ENCODE measurements at places on chromosomes 1 and 21.
A peak's percentile ranks its signal among the peaks of the same experiment; 100 is the strongest.

DNA sequence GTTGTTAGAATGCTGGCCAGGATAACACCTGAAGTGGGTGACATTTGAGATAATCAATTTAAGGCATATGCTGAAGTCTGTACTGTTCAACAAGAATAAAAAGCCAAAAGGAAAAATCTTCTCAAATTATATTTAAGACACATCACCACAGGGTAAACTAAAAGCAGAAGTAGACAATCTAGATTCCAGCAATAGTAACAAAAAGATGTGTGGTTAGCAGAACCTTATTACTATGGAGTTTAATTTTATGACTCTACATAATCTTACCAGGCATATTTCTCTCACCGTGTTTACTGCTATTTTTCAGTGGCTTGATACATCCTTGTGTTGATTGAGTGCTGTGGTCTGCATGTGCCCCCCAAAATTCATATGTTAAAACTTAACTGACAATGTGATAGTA is 300.4 kb upstream of the ZP4 start:
- DNase-seq = no peak

- DNase-seq = no peak
Observed at GRCh38 chr1:219783605-219784235, 144.6 kb downstream of the SLC30A10 start.

DNA sequence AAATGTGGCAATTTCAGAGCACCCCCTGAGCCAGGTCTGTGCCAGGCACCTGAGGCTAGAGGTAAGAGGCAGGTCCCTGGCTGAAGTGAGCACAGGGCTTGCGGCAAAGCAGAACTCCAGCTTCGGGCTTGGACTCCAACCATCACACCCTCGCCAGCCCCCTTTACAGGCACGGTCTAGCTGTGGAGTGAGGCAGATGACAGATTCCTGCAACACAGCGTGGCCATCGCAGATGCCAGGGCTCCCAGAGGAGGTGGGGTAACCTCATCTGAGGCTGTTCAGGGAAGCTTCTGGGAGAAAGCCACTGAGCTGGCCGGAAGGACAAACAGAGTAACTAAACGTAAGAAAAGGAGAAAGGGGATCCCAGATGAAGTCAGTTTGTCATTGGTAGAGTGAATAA is 55.6 kb upstream of the CASZ1 start:
- no peak for DNase-seq

DNA sequence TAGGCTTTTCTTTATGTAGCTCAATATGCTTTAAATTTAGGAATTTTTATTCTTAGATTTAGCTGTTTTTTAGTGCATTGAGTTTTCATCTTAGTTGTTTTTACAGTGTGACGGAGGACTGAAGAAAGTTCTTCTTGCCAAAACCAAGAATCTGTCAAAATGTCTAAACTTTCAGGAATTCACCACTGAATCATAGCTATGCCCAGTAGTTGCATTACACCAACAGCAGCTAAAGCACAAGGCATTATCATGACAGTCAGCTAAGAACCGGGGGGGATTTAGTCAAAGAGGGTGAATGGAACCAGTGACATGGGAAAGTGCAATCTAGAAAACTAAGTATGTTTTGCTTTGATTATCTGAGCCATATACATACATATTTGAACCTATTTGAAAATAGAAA is 6.5 kb upstream of the C1orf146 start:
- no peak for DNase-seq

- DNase-seq = peak; percentile 3
Observed at GRCh38 chr1:17207046-17207445, 2.1 kb downstream of the PADI1 start.

DNA sequence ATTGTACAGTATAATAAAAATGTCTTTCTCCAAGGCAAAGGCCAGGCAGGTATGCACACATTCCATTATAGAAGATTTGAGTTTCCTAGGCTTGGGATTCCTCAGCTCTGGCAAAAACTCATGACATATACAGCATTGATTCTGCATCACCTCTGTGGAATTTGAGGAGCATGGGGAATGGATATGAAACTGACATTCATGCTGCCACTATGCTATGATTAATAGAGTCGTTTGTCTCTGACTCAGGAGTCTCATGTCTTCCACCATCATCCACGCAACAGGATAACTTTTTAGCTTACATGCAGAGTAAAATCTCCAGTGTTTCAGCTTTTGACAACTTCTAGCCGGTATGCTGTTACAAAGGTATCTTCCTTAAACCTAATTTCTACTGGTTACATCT is 49.8 kb upstream of the ADORA3 start:
- no peak for DNase-seq

DNA sequence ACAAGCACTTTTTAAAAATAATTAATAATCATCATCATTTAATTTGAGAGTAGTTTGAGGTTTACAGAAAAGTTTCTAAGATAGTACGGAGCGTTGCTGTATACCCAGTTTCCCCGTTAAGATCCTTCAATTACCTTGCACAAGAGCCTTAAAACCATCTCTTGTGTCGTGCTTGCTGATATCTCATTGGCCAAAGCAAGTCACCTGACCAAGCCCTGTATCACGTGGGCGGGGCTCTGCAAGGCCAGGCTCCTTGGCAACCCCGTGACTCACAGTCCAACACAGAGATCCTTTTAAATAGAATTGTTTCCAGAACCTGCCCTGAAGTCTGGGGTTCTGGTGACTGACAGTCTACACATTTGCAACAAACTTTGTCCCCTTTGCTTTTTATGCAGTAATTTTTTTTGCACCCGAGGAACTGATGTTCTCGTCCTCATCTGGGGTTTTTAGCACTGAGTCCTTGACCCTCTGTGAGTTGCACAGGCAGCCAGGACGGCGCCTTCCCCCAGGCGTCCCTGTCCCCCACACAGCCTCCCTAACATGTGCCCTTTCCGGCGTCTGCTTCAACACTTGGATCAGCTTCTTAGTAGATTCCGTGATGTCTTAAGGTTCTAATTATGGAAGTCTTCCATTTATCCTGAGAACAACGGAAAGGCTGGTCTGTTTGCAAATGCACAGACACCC is 183.3 kb upstream of the TMEM51 start:
- peak; percentile 48 for DNase-seq

DNA sequence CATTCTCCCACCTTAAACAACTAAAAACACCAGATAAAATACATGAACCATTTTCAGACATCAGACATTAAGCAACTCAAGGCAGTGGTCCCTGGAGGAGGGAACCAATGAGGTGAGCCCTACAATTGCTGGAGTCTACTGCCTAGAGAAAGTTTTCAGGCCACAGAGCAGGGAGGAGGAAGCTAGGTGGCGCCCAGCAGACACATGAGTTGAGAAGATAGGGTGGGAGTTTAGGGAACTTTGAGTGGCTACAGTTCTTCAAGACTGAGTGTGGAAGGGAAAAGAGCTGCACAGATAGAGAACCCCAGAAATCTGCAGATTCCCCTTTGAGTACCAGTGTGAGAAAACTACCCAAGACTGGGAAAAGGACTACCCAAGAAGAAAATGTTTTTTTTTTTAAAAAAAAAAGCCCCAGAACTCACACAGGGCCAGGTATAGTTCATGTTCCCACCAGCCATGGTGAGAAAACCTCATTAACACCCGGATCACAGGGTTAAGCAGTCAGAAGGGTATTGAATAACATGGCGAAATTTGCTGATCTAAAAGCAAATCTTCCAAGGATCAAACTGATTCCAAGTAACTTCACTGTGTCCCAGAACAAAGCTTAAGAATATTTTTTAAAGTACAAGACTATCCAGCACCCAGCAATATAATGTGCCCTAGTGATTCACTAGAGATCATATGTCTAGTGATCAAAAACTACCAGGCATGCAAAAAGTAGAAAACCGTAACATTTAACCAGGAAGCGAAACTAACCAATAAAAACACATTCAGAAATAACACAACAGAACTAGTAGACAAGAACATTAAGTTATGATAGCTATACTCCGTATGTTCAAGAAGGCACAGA is 12.0 kb downstream of the ALDH9A1 start:
- DNase-seq = peak; percentile 63

DNA sequence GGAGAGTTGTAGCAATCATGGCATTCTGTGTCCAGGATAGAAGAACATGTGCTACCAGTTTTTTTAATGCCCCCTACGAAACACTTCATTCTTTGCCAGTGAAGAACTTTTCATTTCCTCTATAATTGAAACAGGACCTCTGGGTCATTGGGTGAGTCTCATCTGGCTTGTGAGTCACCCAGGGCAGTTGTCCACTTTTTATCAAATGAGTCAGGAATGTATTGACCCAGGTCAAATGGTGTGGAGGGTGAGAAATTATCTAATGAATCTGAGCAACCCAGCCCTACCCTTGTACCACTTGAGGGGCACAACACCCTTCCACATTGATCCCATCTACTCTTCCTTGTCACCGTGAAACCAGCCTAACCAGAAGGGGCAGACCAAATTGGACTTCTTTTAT is 417.3 kb upstream of the PROX1 start:
- no peak for DNase-seq

- DNase-seq = no peak
Observed at GRCh38 chr21:17089091-17089491, 423.8 kb upstream of the CXADR start.

- DNase-seq = no peak
Observed at GRCh38 chr1:42319128-42319851, 15.7 kb downstream of the FOXJ3 start.

DNA sequence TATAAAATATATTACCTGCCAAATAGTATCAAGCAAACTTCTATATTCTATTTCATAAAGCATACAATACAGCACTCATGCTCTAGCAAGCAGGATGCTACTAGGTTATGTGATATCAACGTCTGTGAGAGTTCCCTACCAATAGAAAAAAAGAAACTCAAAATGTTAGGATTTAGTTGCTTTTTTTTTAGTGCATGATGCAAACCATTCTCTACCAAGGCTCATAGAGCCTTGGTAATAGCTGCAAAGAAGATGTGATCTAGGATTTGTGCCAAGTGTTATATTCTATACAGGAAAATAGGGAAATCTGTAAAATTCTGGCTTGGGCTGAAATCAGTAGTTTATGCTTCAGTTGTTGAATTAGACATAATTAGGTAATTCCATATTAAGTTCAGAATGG is 394.4 kb downstream of the DSCAM start:
- no peak for DNase-seq

- DNase-seq = no peak
Observed at GRCh38 chr1:198031086-198031485, 113.9 kb downstream of the LHX9 start.

GRCh38 chr1:169694304-169695075 is 16.9 kb downstream of the SELL start:
- no peak for DNase-seq

DNA sequence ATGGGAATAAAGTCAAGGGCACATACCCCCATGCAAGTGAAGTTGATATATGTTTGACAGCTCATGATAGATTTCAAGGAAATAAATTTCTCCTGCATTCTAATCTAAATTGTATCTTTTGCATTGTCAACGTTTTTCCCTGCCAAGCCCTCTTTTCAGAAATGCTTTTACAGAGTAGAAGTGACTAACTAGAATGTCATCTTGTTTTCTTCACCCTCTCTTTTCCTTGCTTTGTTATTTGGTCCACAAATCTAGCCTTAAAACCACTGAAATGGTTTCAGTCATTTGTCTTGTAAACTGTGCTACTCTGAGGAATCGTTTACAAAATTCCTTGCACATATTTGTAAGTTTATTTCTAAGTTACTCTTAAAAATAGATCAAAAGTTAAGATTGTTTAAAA is 600.8 kb upstream of the CXADR start:
- no peak for DNase-seq

- DNase-seq = peak; percentile 31
Observed at GRCh38 chr1:219385787-219386427, 212.2 kb downstream of the LYPLAL1 start.

Measured in hematopoietic multipotent progenitor cell treated with erythropoietin and hydrocortisone succinate and interleukin-3 and kit ligand, for 8 days (in vitro differentiated cells).